Vagina (tissue), 2 donors: ENCODE measurements at places on chromosomes 3 and 15.

- DNase-seq: no peak
These were observed 2.4 kb downstream of the SEMA6D start for GRCh38 chr15:47719730-47720129.

- DNase-seq: no peak
These were observed 15.0 kb downstream of the SFMBT1 start for GRCh38 chr3:53030619-53031449.

DNA sequence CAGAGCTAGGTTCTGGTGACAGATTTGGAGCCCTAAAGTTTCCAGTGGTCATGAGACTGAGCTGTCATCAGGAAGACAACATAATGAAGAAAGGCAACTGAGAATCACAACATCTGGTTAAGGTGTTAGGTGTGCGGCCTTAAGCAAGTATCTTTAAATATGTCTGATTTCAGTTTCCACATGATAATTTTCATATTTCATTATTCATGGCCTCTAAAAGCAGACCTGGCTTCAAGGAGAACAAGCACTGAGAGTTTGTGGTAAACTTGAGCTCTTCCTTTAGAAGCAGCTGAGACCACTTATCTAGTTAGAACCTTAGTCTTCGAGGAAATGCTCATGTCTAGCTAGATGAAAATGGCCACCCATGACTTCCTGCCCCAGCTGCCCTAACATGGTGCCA is 25.7 kb upstream of the MYLK start:
- no peak for DNase-seq

GRCh38 chr3:100982710-100983109 is 10.5 kb downstream of the ABI3BP start:
- DNase-seq: no peak

DNA sequence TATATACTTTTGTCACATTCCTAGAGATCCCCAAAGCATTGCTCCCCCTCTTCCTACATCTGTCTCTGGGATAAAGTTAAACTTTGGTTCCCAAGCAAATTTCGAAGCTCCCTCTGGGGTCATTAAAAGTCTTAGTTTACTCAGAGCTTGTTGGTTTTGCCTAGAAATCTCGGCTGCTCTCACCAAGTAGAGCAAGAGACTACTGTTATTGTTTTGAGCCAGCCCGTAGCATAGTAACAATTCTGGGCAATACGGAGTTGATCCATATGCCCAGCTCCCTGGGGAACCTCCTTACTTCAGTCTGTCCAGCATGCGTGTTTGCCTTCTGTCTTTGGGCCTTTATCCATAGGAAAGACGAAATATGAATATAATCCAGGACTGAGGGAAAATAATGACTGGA is 10.0 kb upstream of the P3H2 start:
- DNase-seq: no peak

DNA sequence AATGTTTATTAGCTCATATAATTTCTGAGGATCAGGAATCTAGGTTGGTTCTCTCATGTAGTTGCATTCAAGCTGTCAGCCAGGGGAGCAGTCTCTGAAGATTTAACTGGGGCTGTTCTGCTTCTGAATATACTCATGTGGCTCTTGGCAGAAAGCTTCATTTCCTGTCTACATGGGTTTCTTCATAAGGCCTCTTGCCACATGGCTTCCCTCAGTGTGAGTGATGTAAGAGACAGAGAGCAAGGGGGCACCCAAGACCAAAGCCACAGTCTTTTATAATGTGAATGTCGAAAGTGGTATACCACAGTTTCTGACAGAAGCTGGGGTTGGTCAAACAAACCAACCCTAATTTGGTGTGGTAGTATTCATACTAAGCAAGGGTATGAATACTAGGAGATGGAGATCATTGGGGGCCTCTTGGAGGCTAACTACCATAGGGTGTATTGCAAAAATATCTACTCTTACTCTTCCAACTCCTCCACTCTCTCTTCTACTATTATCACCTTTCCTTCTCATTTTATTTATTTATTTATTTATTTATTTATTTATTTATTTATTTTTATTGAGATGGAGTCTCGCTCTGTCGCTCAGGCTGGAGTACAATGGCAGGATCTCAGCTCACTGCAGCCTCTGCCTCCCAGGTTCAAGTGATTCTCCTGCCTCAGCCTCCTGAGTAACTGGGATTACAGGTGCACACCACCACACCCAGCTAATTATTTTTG is 123.8 kb downstream of the B3GALNT1 start:
- DNase-seq: no peak

GRCh38 chr3:98897701-98898100 is 3.8 kb downstream of the DCBLD2 start:
- DNase-seq: no peak

- no peak for DNase-seq
These were observed 37.0 kb downstream of the GMNC start for GRCh38 chr3:190825386-190826016.

DNA sequence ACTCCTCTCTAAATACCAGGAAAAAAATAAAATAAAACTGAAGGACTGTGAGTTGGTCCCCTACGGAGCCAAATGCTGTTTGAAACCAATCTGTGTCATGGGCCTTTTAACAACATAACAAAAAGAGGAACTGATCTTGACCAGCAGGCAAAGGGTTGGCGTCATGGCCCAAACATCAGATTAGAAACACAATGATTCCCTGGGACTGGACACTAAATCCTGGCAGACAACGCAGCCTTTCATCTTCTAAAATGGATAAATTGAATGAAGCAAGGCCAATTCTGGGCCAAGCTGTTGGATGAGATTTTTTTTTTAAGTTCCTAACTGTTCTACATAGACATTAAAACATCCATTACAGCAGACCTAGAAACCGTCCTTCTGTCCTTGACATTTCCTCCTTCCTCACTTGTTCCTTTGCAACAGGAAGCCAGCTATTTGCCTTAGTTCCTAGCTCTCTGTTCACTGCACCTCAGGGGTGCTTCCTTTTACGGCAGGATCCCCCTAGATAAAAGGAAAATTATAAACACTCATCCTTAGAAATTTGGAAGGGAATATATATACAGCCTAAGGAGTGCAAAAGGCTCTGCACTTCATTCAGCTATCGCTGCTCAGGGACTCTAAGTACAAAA is 21.6 kb upstream of the TAFA4 start:
- DNase-seq: no peak

DNA sequence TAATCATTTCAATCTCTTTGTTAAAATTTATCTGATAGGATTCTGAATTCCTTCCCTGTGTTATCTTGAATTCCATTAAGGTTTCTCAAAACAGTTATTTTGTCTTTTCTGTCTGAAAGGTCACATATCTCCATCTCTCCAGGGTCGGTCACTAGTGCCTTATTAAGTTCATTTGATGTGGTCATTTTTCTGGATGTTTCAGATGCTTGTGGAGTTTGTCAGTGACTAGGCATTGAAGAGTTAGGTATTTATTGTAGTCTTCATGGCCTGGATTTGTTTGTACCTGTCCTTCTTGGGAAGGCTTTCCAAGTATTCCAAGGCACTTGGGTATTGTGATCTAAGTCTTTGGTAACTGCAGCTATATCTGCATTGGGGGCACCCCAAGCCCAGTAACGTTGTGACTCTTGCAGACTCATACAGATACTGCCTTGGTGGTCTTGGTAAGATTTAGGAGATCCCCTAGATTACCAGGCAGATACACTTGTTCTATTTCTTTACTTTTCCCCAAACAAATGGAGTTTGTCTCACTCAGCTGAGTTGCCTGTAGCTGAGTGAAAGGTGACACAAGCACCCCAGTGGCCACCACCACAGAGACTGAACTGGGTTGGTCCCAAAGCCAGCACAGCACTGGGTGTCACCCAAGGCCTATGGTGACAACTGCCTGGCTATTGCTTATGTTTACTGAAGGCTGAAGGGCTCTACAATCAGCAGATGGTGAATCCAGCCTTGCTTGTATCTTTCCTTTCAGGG is 18.9 kb upstream of the SLC27A2 start:
- DNase-seq: no peak

DNA sequence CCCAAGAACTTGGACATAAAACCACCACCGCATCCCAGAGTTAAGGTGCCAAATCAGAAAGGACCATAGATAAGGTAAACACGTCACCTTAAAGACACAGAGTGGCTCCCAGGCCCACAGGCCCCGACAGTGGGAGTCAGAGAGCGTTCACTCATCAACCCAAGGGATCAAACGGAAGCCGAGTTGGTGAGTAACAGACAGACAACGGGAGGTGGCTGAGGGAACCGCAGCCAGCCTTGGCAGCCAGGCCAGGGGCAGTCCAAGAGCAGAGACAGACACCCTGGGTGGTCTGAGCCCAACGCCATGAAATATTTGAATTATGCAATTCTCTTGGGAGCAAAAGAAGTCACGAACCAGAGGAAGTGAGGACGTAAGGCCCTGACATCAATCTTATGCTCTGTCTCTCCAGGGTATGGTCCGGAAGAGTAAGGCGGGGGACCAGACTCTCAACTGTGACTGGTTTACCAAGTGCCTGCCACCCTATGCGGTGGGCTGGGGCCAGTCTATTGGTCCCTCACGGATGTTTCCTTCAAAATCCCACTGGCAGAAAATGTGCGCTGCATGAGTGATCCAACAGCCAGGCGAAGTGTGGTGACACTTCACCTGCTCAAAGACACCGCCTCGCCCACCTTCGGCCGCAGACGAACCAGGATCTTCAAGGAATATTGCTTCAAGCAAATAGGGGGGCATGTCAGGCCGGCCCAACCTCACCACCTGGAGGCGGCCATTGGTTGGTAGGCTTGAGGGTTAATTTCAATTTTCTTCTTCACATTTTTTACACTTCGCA is 34.3 kb downstream of the TMEM44 start:
- DNase-seq: no peak

- DNase-seq: no peak
These were observed 414.0 kb upstream of the ZNF717 start for GRCh38 chr3:76199382-76199781.
